RCC 7860 (cell line): ENCODE measurements at places on chromosomes 7 and 10.

- DNase-seq, result peak; percentile 5
Measured at GRCh38 chr10:98268694-98269431, 869 bp upstream of the LOXL4 start.

DNA sequence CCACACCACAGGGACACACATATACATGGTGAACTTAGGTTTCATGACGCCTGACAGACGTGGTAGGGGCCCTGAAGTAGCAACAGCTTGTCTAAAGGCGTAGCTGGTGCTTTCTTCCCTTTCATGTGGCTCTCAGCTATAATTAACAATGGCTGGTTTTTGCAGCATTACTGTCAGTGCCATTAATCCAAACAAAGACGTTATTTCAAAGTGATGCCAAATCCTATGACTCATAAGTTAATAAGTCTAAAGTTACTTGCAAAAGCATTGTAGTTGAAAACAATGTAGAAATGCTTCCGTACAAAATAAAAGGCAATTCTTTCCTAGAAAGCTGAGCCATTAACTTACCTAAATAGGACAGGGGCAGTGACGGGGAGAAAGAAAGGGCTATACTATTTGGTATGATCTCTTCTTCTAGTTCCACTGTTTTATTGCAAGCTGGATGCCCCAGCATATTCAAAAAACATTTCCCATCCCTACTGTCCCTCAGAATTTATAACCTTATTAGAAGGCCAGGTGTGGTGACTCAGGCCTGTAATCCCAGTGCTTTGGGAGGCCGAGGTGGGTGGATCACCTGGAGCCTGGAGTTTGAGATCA is 105.4 kb downstream of the ODAD2 start:
- peak; percentile 49 for DNase-seq

- DNase-seq, result no peak
Measured at GRCh38 chr10:521261-522250, 167.9 kb downstream of the DIP2C start.

DNA sequence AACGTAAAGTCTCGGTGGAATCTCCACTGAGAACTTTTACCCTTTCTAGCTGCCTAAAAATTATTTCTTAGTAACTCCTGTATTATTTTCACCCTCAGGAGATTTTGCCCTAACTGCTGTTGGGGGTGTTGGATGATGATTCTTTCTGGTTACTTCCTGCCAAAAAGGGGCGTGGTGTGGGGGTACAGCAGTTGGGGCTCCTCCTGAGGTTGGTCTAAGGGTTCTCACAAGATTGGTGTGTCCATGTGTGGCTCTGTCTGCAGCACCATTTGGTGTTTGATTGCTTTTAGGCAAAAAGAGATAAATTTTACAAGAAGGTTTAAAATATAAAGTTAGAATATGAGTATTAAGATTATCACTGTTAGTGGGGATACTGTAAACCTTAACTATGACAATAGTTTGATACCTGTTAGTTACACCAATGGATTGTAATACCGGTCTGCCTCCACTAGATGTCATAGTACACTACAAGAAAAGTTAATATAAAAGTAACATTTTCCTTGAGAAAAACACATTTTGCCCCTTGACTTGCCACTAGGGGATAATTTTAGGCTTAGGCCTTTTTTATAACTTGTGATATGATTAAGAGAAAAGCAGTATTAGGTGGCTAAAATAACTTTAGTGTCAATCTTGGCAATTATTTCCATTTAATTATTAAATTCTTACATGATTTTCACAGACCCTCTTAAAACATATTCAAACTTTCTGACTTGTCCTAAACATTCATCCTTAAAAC is 928.7 kb downstream of the IPMK start:
- peak; percentile 52 for DNase-seq

GRCh38 chr10:6925146-6925545 is 345.1 kb upstream of the PRKCQ start:
- DNase-seq, result no peak

GRCh38 chr7:24652251-24652939 is 79.1 kb downstream of the PALS2 start:
- no peak for DNase-seq
